ENCODE measurements at places on chromosomes 5 and 9.

GRCh38 chr5:33827018-33827707, 64.6 kb downstream of the ADAMTS12 start:
- no peak for DNase-seq

GRCh38 chr9:14883310-14883944, 26.8 kb downstream of the FREM1 start:
- DNase-seq = no peak

DNA sequence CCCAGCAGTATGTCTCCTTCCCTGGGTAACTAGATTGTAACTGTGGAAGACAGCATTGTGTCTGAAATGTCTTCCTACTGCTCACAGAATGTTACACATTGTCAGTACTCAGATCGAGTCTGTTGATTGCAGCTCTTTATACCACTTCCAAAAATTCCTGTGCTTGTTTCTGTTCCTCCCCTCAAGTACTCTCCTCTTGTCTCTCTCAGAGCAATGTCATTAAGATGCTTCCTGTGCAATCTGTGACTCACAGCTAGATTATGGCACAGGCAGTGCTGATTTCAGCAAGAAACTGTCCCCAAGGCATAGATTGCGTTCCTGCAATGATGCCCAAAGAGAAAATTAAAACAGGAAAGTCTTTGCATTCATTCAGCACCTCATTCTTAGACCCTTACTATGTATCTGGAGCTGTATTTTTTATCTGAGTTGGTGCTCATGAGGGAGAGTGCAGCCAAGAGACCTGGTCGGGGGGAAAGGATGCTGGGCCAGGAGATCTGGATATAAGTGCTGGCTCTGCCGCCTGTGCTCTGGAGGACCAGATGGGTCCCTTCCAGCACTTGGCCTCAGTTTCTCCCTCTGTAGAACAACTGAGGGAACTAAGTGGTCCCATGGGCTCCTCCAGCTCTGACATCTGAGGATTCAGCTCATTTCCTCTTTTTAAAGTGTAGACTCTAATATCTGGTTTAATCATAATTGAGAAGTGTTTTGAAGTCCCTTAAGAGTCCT, 40.8 kb upstream of the GNPDA1 start:
- no peak for DNase-seq

DNA sequence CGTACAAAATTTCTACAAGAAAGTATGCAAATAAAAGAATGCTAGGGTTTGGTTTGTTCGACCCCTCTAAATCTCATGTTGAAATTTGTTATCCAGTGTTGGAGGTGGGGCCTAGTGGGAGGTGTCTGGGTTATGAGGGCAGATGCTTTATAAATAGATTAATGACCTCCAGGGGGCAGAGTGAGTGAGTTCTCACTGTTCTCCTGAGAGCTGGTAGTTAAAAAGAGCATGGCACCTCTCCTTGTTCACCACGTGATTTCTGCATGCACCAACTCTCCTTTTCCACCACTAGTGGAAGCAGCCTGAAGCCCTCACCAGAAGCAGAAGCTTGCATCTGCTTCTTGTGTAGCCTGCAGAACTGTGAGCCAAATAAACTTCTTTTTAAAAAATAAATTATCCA, 50.4 kb upstream of the FAM170A start:
- no peak for DNase-seq

GRCh38 chr9:83006378-83006777, 56.6 kb downstream of the RASEF start:
- DNase-seq = no peak

Measured in omental fat pad (tissue), 4 donors.